ENCODE measurements at places on chromosomes 1 and 21.

GRCh38 chr1:247287460-247287859 is 31.6 kb downstream of the VN1R5 start:
- DNase-seq: no peak

DNA sequence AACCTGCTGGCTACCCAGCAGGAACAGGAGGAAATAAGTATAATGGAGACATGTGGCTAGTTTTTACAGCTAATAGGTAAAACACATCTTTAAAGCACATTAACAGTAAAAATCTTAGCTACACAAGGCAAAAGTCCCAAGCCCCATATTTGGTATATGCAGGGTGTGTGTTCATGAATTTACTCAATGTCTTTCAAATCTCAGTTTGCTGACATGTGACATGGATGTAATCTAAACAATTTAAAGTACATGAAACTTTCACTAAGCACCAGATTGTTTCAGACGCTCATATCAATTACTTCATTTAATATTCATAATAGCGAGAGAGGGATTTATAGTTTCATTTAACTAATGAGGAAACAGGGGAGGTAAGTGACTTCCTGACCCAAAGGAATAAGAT is 3.9 kb downstream of the TACSTD2 start:
- DNase-seq: no peak

DNA sequence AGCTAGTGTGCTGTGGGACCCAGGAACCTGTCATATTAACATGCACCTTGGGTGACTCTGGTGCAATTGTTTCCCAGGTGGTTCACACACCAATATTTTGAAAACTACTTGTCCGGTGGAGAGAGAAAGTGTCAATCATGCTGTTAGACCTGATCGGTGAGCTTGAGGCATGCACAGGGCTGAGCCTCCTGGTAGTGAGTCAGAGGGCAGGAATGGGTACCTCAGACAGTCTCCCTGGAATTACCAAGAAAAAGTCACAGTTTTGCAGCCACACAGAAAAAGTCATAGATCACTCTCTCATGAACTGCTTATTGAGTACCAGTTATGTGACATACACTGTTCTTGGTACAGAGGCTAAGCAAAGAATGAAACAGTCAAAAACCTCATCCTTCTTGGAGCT is 140.1 kb upstream of the NFIA start:
- no peak for DNase-seq

DNA sequence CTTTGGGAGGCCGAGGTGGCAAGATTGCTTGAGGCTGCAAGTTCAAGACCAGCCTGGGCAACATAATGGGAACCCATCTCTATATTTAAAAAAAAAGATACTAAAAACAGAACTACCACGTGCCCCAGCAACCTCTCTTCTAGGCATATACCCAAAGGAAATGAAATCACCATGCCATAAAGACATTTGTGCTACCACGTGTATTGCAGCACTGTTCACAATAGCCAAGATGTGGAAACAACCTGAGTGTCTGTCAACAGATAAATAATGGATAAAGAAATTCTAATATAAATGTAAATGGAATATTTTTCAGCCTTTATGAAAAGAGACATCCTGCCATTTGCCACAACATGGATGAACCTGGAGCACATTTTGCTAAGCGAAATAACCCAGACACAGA is 128.6 kb downstream of the PCNX2 start:
- no peak for DNase-seq

- DNase-seq: no peak
Observed at GRCh38 chr21:41678016-41678923, 88.6 kb downstream of the RIPK4 start.

DNA sequence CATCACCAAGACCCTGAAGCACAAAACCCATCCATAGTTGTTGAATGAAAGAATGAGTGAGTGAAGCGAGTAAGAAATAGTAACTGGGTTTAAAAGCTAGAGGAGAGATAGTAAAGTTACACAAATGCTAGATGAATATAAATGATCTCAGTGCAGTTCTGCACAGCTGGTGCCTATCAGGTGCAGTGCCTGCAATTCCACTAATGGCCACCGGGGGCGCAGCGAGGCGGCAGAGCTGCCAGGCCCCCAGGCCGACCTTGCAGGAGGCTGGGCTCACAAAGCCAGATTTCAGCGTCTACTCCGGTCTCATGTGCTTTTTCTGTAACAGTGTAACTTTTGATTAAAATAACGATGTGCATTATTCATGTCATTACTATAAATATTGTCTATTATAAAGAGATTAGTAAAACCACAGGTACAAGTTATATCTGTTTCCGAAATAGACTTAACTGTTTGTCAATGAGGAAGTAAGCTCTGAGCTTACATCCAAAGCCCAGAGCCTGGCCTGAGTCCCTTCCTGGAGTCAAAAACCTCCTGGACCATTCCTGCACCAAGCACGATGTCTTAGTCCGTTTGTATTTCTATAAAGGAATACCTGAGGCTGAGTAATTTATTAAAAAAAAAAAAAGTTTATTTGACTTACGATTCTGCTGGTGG is 477.6 kb downstream of the NPHP4 start:
- peak; percentile 38 for DNase-seq

GRCh38 chr1:21149855-21150432 is 26.8 kb downstream of the EIF4G3 start:
- DNase-seq: no peak

GRCh38 chr1:40197656-40198055 is 36.5 kb downstream of the RLF start:
- no peak for DNase-seq

DNA sequence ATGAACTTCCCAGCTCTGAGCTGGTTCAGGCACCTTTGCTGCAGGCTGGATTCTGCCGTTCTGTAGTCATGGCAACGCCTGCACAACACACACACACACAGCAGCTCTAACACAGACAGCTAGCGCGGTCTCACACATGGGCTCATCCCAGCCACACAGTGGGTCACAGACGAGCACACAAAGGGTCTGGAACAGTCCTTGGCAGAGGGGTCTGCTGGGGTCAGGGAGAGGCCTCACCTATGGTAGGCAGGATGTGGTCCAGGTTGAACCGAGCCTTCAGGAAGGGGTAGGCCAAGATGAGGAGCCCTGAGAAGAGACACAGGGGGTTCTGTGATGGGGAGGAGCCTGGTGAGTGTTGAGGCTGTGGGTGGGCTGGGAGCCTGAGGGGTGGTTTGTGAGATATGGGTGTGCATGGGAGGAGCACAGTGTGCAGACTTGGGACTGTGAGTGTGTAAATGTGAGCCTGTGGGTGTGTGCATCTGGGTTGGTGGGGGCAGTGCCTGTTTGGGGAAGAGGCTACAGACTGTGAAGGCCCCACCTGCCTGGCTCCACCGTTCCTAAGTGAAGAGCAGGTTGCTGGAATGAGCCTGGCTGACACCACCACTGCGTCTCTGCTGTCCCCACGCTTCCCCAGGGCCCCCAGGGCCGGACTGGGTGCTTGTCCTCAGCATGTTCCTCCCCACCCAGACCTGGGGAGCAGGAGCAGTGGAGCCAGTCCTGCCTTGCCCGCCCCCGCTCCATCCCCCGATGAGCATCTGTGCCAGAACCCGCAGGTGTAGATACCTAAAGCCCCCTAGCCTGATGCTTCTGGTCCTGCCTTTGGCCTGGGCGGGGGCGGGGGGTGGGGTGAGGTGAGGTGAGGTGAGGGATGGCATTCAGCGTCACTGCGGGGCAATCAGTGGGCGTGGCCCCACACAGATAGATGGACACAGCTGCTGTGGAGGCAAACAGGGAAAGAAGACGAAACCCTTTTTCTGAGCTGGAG is 1.5 kb downstream of the KNCN start:
- DNase-seq: no peak

DNA sequence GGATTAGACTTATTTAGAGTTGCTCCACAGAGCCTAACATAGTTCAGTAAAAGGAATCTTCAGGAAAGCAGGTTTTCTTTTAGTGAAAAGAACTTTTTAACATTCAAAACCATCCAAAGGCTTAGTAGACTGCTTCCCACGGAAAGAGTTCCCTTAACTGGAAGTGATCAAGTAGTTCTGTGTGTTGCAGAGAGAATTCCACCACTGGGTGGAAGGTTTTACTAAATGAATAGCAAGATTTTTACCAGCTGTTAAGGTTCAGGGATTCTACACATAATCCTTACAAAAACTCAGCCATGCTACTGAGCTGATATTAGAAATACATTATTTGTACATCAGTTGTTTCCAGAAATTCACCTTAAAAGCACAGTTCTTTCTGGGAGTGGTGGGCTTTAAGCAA is 119.7 kb downstream of the GDAP2 start:
- DNase-seq: no peak

DNA sequence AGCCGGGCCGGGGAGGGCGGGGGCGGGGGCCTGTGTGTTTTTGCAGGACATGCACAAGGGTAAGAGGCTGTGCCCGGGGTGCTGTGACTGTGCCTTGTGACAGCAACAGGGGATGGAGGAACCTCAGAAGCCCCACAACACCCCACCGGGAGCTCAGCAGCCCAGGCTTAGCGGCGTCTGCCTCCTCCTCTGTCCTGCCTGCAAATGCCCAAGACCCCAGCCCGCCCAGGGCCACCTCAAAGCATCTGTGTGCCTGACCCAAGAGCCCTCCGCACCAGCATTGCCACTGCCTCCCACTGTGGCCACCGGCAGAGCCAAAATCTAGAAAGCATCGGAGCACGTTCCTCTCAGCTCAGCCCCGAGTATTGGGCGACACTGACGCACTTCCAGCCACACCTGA is 2.7 kb upstream of the ACTRT2 start:
- DNase-seq: no peak

DNA sequence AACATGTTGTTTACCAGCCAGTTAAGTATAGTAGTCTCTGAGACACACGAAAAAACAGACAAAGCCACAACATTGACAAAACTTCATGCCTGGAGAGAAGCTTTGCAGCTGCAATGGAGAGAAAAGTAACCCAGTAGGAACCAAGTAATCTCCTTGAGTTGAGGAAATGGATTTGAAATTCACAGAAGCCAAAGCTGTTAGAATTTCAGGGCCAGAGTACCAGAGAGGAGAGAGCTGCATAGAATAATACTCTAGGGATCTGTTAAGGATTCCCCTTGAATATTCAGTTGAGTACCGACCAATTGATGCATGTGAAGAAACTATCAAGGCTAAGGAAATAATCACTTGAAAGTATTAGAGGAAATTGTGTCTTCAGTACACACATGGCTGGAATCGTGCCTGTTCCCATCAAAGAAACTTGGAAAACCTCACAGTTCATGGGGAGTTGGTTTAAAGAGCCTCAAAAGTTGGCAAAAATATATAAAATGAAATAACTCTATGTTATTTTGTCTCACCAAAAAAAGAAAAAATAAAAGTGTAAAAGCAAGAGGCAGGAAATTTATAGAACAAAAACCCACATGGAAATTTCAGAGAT is 324.0 kb upstream of the NEGR1 start:
- DNase-seq: no peak

GRCh38 chr1:210558302-210558701 is 229.6 kb downstream of the HHAT start:
- no peak for DNase-seq

GRCh38 chr1:85058311-85058710 is 10.0 kb upstream of the MCOLN3 start:
- no peak for DNase-seq

GRCh38 chr1:15214527-15214926 is 32.5 kb upstream of the FHAD1 start:
- DNase-seq: no peak

- DNase-seq: no peak
Observed at GRCh38 chr1:243477731-243478290, 222.0 kb downstream of the SDCCAG8 start.

DNA sequence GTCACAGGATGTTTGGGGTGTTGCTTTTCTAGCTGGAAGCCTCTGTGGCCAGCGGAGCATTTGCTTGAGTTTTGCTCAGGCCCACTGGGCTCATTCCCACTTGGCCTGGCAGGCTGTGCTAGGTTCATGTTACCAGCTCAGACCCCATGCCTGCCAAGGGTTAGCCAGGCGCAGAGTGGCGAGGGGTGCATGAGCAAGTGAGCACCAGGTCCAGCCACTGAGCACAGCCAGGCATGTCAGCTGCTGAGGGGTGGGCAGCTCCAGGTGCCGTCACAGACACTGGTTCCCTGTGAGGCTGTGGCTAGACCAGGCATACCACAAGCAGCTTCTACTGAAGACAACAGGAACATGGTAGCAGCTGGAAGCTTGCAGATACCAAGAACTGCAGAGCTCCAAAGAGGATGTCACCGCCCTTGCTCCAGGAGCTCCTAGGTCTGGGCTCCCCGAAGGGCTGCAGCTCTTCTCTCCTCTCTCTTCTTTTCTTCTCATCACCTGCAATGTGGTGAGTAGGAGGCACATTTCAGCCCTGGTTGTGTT is 52.0 kb upstream of the CYYR1 start:
- no peak for DNase-seq

DNA sequence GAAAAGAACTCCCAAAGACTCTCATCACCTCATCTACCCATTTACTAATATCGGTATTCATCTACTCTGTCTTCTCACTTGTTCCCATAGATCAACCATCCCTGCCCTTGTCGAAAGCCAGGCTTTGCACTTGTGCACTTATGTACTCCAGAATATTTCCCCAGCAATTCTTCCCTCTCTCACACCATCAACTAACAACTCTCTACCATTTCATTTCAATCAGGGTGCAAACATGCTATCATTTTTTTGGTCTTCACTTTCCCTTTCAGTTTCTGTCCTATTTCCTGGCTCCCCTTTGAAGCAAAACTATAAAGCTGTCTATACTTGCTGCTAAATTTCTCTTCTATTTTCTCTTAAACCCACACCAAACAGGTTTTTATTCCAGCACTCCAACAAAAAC is 6.7 kb downstream of the C1orf105 start:
- no peak for DNase-seq

DNA sequence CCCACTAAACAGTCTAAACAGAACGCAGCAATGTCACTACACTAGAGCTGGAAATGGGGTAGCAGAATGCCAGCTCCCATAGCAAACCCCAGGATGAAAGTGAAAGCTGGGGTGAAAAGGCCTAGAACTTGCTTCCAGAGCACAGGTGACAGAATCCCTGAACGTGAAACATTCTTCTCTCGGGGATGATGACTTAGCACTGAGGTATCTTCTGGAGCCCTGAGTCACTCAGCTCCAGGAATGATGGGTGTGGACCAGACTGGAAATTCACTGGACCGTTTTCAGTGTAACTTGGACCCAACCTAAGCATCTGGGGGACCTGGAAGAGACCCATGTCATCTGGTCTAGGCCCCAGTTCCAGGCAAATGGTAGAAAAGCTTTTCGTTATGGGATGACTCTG is 108.9 kb downstream of the CDC7 start:
- no peak for DNase-seq
